Activated T-helper 9 cell treated with anti-CD3 and anti-CD28 coated beads, Interleukin-2, amount 50 U/mL, for 16 hours (primary cell): ENCODE measurements at places on chromosomes 2 and 18.

GRCh38 chr2:207408086-207408794 lies 121.5 kb upstream of the CREB1 start:
- DNase-seq, result no peak

GRCh38 chr2:25368660-25369059 lies 26.9 kb upstream of the DNMT3A start:
- no peak for DNase-seq

- DNase-seq, result no peak
Observed at GRCh38 chr2:60416221-60417008, 137.0 kb downstream of the BCL11A start.

- no peak for DNase-seq
Observed at GRCh38 chr2:158072361-158072760, 29.3 kb upstream of the UPP2 start.

DNA sequence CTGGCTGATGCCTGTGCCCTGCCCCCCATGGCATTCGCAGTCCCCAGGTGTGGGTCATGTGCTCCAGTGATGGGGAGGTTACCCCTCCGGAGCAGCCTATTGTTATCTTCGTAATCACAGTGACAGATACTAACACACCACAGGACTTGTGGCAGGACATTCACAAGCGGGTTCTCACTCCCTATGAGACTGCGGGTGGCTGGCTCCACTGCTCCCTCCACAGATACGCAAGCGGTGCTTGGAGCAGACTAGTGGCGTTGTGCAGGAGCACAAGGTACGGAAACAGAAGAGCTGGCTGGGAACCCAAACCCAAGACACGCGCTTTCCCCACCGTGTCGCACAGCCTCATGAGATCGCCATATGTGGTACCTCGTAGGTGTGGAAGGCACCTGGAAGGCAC lies 52.2 kb downstream of the ACKR3 start:
- no peak for DNase-seq

DNA sequence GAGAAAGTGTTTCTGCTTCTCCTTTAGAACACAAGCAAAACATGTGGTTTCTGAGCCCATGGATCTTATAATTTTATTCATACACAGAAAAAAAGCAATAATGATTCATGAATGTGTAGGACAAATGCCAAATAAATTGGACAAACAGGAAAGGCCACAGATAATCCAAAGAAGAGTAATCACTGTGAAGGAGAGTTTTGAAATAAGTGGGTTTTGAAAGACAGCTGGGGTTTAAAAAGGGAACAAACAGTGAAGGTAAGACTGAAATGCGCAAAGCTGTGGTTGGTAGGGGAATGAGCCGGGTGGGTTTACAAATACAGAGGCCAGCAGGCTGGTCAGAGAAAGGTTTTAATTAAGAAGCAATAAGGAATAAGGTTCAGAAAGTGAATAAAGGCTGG lies 50.0 kb upstream of the MBOAT2 start:
- no peak for DNase-seq

- no peak for DNase-seq
Observed at GRCh38 chr2:28601616-28602015, 105.8 kb downstream of the PLB1 start.
